Stimulated activated CD8-positive, alpha-beta memory T cell treated with anti-CD3 and anti-CD28 coated beads, Interleukin-2, amount 100 ng/mL, for 48 hours (primary cell): ENCODE measurements at places on chromosomes 11 and 22.
A peak's percentile ranks its signal among the peaks of the same experiment; 100 is the strongest.

DNA sequence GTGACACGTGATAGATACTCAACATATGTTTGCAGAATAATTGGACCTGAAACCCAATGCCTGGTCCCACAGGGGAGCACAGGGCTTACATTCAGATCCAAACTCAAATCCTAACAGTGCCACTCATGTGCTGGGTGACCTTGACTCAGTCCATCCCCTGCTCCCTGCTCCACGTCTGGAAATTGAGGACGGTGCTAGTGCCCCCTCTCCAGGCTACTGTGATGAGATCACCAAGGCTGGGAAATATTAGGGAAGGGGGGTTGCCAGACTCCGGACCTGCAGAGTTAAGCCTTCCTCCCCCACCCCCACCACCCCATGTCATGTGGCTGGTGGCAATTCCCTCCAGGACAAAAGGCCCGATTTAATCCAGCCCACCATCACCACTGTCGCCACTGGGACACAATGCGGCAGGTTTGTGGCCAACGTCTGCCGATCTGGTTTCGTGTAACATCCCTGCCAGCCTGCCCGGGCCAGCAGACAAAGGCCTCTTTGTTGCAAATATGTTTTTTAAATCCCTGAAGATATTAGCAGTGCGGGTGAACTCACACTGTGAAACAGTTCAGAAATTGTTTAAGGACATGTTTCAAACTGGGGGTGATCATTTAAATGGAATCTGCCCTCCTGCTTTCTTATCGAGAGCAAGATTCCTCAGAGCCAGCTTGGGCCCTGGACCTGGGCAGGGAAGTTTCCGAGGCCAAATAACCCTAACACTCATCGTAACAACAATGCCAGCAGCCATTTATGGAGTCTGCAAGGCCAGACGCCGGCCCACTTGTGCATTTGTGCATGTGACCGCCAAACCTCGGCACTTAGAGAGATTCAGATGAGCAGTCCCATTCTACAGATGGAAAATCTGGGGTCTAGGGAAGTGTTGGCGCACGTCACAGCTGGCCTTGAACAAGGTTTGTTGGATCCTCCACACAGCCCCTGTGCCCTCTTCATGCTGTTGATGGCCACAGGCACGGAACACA is 19.6 kb upstream of the MN1 start:
- no peak for DNase-seq

GRCh38 chr11:2444821-2445745 is at the start of gene KCNQ1:
KCNQ1 (plus strand) TSS chr11:2445008; CDS start chr11:2445099, 91 bp downstream.
- DNase-seq: peak; percentile 49

DNA sequence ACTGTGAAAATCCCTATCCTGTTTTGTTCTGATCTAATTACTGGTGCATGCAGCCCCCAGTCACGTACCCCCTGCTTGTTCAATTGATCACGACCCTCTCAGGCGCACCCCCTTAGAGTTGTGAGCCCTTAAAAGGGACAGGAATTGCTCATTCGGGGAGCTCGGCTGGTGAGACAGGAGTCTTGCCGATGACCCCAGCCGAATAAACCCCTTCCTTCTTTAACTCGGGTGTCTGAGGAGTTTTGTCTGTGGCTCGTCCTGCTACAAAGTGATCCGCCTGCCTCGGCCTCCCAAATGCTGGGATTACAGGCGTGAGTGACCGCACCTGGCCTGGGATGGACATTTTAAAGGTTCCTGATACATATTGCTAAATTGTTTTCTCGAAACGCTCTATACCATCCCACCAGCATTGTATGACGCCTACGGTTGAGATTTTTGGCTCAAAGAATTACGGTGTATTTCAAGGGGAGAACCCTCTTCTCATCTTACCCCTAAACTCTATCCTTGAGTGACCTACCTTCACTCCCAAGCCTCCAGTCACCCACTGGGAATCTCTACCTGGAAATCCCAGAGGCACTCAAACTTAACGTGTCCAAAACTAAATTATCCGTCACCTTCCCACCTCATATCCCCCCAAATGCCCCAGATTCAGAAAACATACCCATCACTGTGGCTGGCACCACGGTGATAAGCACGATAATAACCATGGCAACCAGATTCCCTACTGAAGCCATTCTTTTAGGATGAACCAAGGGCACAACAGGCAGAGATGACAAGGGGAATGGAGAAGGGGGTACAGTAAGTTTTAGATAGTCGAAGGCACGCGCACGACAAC is 789 bp upstream of the POLA2 start:
- DNase-seq: no peak

- no peak for DNase-seq
Measured at GRCh38 chr11:125435461-125436238, 60.4 kb downstream of the FEZ1 start.

GRCh38 chr11:83302151-83302550 is 16.0 kb upstream of the CCDC90B start:
- no peak for DNase-seq

- no peak for DNase-seq
Measured at GRCh38 chr11:112417339-112417738, 156.7 kb upstream of the PLET1 start.

- no peak for DNase-seq
Measured at GRCh38 chr22:22799561-22799960, 88.1 kb upstream of the IGLL5 start.

DNA sequence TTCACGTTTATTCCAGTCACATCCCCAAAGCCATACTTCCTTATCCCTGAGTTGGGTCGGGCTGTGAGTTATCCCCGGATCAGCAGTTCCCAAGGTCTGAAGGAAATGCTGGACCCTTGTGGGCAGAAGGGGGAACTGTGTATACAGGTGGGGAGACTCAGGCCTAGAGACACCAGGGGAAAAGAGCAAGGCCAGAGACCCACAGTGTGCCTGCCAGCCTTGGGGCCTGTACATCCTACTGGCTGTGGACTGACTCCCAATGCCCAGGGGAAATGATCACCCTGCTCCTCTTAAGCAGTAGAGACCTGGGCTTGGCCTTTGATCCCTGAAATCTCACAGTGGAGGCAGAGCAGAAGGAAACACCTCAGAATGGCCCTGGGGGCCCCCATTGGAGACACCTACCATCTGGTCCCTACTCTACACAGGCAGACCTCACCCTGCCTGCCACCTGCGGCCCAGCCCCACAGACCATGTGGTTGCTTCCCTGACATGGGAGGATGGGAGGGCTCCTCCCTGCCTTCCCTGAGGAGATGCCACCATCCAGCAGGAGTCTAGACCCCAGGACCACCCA is 1.3 kb downstream of the SELENOM start:
- no peak for DNase-seq

GRCh38 chr22:29090039-29090438 is 17.2 kb downstream of the KREMEN1 start:
- DNase-seq: no peak

- DNase-seq: no peak
Measured at GRCh38 chr11:1858576-1858975, 5.7 kb downstream of the LSP1 start.

DNA sequence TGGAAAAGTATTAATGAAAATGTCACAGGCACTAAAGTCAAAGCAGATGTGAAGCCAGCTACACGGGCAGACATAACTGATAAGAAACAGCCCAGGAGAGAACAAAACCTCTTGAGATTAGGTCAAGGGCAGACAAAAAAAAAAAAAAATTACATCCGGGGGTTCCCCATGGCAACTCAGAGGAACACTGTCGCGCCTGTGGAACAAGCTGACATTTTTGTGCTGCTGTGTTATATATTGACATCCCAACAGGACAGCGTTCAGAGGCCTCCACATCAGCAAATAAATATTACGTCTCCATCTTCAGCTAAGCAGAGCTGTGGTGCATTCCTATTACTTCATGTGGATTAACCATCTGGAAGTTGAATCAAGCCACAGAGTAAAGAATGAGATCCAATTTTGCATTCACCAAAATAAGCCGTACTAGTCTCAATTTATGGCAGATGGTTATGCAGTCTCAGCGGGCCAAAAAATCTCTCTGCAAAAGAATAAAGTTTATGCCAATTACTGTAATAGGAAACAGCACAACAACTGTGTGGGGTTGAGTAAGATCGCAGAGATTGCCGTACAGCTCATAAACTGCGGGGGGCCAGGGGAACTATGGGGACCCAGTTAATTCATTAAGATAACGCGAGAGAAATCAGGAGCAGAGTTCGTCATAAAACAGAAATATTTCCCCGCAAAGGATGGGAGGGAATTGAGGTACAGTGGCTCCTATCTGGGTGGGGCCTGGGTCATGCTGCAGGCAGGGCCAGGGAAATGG is 41.3 kb upstream of the MN1 start:
- DNase-seq: no peak

DNA sequence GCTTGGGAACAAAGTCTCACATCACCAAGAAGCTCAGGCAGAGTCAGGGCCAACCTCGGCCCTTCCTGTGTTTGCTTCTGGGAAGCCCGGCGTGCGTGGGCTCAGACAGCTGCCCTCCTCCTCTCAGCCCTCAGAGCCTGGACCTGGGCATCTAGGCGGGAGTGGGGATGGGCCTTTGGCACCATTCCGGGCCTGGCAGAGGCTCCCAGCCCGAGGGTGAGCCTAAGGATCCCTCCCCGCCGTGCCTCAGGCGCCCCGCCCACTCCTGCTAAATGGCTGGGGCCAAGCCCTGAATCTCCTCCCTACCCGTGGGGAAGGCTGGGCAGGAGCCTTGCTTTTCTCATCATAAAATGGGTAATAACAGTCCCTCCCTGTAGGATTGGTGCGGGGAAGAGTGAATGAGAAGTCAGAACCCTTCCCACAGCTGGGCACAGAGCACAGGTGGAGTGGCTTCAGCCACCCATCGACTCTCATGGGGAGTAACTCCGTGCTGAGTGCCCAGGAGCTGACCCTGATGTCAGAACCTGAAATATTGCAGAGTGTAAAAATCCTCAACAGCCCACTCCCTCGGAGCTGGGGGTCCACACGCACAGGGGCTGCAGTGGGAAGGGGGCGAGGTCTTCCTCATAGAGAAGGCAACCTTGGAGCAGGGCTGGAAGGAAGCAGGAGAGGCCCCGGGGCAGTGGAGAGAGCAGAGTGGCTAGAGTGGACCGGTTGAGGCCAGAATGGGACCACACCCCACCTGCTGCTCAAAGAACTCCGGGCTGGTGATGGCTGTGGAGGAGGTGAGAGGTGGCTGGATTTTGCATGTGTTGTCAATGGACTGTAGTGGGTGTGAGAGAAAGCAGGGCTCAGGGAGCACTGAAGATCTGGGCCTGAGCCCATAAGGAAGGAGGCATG is 18.8 kb upstream of the CDKN1C start:
- no peak for DNase-seq

GRCh38 chr11:67269401-67270255 is 3.4 kb downstream of the GRK2 start:
- DNase-seq: no peak

- DNase-seq: no peak
Measured at GRCh38 chr22:19085233-19085718, 36.9 kb downstream of the DGCR2 start.

DNA sequence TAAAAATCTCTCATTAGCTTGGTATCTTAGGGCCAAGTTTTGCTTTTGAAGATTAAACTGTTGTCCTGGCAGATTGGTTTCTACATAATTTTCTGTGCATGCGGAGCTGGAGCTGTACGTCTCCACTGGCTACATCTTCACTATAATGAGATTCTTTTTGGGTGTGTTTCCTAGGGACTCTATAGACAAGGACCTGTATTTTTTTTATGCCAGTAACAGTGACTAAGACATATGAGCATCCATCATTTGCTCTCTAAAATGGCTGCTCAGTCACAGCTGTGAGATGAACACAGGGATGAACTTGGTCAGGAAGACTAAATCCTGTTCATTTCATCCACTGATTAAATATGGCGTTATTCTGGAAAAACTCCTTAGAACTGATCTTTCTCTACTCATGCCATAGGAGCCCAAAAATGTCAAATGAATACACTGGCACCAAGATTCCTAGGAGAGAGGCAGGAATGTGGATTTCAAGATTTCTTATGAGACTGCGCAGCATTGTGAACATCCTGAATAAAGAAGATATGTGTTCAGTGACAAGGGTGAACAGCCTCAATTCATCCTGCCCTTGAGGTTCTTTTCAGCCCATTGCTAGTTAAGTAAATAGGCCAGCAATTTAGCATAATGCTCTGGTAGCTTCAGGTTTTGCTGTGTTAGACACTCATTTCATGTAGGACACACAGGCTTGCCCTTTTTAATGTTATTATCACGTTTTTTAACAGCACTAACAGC is 168.2 kb downstream of the NCAM1 start:
- DNase-seq: no peak

DNA sequence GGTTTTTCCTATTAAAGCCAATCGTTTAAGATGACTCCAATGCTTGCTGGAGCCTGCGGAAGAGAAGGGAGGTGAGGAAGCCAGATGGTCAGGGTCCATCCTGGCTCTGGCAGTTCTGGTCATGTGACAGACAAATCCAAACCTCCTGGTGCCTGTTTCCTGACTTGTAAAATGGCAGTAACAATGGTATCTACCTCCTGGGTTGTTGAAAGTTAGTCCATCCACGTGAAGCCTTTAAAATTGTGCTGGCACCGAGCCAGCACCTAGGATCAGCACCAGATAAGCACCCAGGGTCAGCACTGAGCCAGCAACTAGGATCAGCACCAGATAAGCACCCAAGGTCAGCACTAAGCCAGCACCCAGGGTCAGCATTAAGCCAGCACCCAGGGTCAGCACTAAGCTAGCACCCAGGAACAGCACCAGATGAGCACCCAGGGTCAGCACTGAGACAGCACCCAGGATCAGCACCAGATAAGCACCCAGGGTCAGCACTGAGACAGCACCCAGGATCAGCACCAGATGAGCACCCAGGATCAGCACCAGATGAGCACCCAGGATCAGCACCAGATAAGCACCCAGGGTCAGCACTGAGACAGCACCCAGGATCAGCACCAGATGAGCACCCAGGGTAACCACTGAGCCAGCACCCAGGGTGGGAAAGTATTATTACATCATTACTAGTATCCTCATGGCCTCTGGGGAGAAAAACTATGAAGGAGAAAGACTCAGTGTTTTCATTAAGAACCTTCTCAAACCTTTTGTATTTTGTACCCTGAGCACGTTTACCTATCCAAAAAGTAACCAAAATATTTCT is 17.2 kb downstream of the KIAA0930 start:
- DNase-seq: no peak

DNA sequence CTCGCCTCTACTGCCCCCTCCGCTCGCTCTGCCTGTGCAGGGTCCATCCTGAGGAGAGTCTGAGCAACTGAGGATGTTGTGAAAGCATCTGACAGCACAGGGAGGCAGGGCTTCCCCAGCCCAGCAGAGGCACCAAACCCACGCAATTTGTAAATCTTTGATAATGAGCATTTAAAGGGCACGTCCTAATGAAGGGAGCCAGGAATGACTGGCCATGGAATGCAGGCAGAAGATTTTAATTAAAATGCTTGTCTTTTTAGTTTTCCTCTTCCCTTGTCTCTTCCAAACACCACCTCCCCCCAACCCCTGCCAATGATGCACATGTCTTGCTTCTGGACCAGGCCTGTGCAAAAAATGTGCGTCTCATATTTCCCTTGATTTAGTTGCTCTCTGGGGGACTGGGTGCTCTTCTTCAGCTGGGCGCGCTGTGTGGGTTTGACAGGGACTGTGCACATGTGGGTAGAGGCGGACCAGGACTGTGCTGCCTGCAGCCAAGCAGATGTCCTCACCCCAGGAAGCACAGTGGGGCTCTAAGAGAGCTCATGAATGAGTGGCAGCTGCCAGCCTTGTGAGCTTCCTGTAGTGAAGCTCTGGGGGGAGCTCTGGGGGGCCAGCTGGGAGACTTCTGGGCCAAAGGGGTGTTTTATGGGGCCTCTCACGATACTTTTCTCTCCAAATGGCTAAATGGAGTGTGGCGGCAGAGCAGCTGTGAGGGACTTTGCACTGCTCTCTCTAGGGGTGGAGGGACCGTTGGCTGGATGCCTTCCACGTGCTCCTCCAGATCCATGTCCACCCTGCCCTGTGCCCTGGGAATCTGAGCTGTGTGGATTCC is 273.5 kb downstream of the ST3GAL4 start:
- no peak for DNase-seq
